Right cardiac atrium (tissue), 5 donors: ENCODE measurements at places on chromosomes 16 and 17.
A peak's percentile ranks its signal among the peaks of the same experiment; 100 is the strongest.

DNA sequence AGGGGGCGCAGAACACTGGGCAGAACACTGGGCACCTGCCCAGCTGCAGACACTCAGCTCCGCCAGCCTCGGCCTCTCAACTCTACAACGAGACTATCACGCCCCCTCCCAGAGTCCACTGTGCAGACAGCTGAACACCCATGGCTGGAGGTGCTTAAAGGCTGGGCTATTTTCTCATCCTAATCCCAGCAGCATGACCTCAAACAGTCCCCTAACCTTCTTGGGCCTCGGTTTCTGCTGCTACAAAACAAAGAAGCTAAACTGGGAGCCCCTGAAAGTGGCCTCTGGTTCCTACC lies 27.7 kb upstream of the ZNF469 start:
- no peak for DNase-seq

- peak; percentile 55 for DNase-seq
Measured at GRCh38 chr17:45395569-45396415, 36.9 kb downstream of the ARHGAP27 start.

DNA sequence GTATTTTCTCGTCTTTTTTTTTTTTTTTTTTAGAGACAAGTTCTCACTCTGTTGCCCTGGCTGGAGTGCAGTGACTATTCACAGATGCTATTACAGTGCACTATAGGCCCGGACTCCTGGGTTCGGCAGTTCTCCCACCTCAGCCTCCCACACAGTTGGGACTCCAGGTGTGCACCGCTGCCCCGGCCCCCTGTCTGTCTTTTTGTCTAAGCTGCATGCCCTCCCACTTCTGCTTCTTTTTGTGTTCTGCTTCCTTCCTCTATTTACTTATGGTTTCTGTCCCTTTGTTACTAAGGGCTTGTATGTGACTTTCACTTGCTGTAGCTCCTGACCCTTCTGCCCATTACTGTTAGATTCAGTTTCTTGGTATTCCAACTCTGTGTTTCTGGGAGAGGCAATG lies 20.5 kb downstream of the SLC7A6 start:
- no peak for DNase-seq

DNA sequence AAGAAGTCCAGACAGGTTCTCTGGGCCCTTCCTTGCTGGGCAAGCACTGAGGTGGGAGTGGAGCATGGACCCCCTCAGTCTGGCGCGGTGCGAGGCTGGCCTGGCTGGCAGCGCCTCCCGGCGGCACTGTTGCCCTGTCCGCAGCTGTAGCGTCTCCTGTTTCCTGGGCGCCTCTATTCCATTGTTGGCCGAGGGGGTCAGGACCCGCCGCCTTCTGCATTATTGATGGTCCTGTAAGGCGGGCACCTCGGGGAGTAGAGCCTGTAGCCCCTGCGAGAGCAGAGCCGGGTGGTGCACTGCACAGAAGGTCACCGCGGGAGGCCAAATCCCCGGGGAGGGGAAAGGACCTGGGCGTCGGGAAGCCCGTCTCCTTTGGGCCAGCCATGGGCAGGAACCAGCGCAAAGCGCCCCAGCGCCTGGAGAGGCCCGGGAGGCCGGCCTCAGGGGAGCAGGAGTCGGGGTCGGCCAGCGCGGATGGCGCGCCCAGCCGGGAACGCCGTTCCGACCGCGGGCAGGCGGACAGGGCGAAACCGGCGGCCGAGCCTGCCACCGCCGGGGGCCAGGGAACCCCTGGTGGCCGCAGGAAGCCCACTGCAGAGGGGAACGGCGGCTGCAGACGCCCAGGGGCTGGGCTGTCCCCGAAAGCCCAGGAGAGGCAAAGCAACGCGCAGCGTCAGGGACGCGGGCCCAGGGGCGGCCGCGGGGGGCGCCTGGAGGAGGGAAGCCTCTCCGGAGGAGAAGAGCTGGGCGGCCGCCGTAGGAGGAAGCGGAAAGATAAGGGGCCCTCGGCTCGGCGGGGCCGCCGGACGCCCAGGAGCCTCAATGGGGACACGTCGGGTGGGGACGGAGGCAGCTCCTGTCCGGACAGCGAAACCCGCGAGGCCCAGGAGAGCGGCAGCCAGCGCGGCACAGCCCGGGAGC lies at the start of gene MYO15B:
Gene MYO15B (plus strand): TSS at position 126 of the 921 bp plus-strand sequence. CDS start 258 bp downstream, at position 384.
- DNase-seq, result peak; percentile 81
